ENCODE measurements at places on chromosomes 3 and 15.

GRCh38 chr3:146502887-146503460 lies 33.6 kb upstream of the PLSCR2 start:
- DNase-seq: no peak

GRCh38 chr15:76333720-76334437 lies 2.7 kb upstream of the ISL2 start:
- DNase-seq: peak; percentile 45

DNA sequence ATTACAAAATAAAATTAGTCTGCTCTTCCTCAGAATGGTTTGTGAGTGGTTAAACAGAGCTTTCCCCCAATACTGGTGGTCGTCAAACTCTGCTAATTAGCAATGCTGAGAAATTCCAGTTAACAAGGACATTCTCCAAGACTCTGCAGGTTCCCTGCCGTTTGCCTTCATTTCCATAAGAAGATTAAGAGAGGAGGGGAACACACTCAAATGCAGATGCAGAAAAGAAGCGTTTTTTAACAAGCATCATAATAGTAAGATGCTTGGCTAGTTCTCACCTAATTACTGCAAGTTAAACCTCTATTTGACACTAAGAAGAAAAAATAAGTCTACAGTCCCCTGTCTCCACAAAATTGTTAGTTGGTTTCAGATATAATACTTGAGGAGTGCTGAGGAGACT lies 3.7 kb upstream of the SOX2 start:
- no peak for DNase-seq

DNA sequence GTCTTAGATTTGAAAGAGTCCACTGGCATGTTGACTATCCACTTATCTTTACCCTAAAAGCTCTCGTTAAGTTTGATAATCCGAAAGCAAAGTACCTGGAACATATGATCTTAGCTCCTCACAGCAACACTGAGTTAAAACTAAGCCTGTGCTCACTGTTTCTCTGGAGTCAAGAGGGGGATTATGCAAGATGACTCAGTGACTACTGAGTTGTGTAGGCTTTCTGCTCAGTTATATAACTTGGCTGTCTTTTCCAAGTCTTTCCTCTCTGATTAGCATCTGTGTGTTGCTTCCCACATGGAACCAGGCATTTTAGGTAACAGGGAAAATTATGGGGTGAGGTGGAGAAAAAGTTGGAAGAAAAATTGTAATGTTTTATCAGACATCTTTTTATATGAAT lies 31.2 kb upstream of the MYO5C start:
- DNase-seq: no peak

- no peak for DNase-seq
These were observed 25.2 kb downstream of the CCNL1 start for GRCh38 chr3:157134620-157135191.

DNA sequence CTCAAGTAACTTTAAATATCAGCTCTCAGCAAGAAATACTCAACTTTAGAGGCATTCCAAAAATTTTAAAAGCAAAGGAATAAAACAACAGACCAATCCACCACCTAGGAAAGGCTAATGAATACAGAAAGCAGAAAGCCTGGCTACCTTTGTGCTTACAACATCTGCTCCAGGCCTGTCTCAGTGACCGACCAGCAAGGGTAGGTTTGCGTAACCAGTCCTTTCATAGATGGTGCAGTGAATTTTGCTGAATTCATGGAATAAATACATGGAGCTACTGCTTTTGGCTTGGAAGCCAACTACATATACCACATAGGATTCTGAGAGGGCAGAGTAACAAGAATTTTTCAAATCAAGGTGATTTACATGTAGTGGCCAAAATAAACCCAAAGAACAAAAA lies 27.2 kb downstream of the ETV5 start:
- DNase-seq: no peak

GRCh38 chr3:96970211-96970610 lies 155.8 kb downstream of the EPHA6 start:
- no peak for DNase-seq

DNA sequence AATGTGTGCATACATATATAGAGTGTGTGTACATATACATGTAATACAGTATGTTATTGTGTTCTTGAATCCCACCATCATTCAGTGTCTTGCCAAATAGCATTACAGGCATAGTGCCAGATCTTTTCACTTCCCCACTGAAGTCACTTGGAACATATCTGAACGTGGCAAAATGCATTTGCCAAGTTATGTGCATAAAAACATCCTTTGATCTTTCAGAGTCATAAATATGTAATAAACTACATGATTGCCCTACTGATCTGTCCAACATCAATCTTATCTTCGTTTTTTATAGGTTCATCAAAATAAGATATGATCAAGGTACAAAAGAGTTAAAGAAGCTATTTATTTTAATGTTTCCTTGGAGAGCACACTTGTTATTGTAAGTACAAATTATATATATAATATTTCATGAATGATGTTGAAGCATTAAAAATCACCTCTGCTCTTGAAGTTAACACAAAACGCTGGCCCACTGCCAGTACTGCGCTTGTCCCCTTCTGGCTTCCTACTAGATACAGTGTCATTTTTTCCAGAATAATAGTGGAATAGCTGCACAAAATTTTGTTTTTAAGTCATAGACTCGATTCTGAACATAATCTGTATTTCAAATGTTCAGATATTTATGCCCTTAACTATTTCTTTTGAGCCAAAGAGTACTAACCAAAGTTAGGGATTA lies 549.5 kb upstream of the ARRDC4 start:
- DNase-seq: no peak

All from mesenteric fat pad (tissue), 1 donor.